ENCODE measurements at places on chromosomes 5 and 9. TPM values are rescaled to one million over a fixed set of nuclear protein-coding genes. Genes with fewer than 3 reads are reported as not detected.

DNA sequence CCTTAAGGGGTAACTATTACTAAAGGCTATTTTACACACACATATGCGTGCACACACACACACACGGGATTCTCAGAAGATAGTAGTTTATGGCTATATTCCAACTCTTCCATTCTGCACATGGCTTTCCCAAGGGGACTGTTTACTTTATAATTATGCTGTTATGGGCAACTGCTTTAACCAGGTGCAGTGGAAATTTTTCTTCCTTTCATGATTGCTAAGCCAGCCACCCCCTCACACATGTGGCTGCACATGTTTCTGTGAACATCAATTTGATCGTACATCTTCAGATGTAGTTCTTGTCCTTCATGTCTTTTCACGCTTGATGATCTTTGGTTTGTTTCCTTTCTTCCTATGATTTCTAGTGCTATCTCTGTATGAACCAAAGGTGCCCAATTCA, 37.0 kb downstream of the MRPS30 start:
- DNase-seq: no peak

GPSM1 gene
- total RNA-seq: 35.1 TPM

- DNase-seq: no peak
These were observed 2.9 kb downstream of the OR2S2 start for GRCh38 chr9:35954942-35955546.

GRCh38 chr5:72841756-72842535, 25.5 kb downstream of the TNPO1 start:
- DNase-seq: no peak
